Foreskin fibroblast (primary cell): ENCODE measurements at places on chromosomes 2 and 18.

DNA sequence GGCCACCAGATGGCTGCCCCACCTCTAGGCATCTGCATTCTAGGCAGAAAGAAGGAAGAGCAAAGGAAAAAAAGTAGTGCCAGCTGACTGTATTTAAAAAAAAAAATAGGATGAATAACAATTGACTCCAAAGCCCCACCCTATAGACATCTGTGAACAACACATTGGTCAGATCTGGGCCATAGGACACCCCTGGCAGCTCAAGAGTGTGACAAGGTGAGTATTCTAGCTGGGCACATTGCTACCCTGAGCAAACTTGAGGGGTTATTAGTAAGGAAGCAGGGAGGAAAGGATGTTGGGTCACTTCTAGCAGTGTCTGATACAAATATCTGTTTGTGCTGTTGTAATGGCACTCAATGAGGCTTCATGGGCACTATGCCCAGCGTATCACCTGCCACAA is 58.6 kb upstream of the NPAS2 start:
- DNase-seq = no peak

DNA sequence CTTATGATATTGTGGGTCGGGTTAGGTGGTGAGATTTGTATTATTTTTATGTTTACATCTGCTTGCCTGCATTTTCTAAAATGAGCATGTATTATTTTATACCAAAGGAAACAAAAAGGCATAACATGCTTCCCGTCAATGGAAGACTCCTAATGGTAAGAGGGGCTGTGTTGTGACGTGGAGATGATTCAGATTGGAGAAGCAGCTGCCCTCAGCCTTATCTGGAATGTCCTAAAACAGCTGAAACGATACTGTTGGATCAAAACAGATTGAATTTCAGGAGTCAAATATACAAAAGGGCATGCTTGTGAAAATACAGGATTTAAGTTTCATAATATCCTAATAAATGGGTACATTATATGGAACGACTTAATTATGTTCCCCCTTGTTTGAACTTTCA is 19.0 kb downstream of the DGKD start:
- DNase-seq = no peak

DNA sequence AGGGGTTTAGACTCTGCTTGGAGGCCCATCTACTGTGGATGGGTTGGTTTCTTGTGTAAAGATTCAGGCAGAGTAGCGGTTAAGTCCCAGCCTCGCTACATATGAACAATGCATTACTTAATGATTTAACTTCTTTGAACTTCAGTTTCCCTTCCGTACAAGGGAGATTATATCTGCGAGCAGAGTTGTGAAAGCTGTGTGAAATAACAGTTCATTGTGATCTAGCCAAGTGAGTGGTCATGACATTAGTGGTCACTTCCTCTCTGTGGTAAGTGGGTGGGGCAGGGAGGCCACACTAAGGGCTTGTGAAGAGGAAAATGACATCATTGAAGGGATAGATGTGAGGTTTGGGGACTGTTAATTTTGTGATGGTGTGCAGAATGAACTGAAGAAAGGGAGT is 14.1 kb upstream of the MEX3C start:
- peak; percentile 19 for DNase-seq

GRCh38 chr2:127160676-127161075 is 53.7 kb upstream of the BIN1 start:
- DNase-seq = no peak

GRCh38 chr2:75317316-75317715 is 118.0 kb upstream of the TACR1 start:
- DNase-seq = no peak

GRCh38 chr2:2232167-2232566 is 98.9 kb downstream of the MYT1L start:
- no peak for DNase-seq
